ENCODE measurements at places on chromosomes 5 and 9.

- DNase-seq: no peak
These were observed 766.4 kb upstream of the WWC1 start for GRCh38 chr5:167525004-167525403.

GRCh38 chr9:122816163-122816867, 12.1 kb downstream of the PDCL start:
- no peak for DNase-seq

DNA sequence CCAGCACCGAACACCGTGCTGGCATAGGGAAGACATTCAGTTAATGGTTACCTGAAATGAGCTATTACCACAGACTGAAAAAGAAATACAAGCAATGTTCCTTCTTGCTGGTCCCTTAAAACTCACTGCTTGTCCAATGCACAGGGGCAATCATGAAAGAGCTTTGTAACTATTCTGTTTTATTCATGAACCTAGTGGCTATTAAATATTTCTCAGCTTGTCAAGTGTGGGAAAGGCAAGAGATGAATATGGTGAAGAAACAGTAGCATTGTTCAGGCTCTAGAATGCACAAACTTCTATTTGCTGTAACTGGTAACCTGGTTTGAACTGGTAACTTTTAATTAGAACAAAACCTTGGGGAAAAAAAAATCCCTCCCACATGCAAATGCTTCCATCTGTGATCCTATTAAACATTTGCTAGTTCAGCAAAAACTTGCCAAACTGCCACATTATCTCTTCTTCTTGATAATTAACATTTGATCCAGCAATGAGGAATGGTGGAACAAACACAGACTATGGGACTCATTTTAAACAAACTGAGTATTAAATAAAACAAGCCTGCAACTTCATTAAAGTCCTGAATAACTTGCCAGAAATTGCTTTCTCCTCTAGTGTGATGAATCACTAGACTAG, 36.1 kb downstream of the YIPF5 start:
- no peak for DNase-seq

DNA sequence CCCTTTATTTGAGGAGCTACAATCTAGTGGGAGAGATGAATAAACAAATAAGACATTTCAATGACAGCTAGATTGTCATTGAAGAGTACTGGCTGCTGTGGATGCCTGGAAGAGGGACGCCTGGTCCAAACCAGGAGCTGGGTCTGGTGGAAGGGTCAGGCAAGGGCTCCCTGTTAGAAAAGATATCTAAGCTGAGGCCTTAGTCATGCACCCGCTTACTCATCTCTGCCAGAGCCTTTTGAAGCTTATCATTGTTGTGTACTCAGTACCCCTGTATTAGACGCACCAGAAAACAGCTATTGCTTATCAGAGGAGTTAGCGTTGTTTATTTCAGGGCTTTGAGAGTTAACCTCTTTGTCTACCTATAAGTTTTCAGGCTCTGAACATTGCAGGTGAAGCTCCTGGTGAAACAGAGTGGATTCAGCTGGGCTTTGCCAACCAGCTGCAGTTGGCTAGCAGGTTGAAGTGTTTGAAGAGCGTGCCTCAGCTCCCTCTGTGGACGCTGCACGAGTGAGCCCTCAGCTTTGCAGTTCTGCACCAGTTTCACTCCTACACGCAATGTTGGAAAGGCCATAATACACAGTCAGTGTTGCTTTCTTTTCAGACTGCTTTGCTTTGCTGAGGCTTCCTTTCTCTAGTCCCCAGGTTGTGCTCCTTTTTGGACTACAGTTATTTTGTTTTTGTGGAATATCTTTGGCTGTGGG, 5.6 kb upstream of the GPR151 start:
- no peak for DNase-seq

DNA sequence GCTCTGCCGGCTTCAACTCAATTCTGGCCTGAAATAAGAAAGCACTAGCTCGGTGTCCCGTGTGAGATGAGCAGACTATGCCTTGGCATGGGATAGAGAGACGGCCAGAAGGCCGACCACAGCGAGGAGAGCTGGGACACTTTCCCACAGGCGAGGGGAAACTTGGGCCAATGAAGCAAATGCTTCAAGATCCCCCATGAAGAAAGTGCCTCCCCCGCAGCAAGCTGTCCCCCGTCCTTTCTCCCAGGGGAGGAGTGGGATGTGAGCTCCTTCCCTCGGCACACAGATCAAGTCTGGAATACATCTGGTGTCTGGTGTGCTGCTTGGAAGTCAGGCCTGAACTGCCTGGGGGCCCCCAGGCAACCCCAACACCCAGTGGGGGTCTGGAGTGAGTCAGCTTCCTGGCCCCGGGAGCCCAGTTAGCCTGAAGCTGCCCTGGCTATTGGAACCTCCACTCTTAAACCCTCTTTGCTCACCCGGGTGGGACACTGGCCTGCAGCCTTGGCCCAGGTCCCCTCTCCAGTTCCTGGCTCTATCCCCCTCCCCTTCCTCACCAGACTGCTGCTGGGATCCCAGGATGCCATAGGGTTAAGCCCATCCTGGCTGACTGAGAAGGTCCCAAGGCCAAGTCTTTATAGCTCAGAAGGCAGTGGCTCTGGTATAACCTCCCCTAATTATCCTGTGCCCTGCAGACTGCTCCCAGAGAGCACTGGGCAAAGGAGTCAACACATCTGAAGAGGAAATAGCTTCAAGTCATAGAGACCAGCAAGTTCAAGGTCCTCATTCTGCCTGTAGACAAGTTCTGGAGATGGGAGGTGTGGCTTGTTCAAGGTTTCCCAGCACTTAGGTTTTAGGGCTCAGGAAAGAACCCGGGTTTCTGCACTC, 205.3 kb downstream of the TTLL11 start:
- no peak for DNase-seq

- no peak for DNase-seq
These were observed 62.2 kb downstream of the CFAP77 start for GRCh38 chr9:132472199-132472598.

GRCh38 chr5:2891781-2892180, 140.3 kb upstream of the IRX2 start:
- DNase-seq: no peak

All from SK-N-DZ (cell line).